A673 (cell line): ENCODE measurements at places on chromosomes 16 and 17. TPM values are rescaled to one million over a fixed set of nuclear protein-coding genes. Genes with fewer than 3 reads are reported as not detected.

DNA sequence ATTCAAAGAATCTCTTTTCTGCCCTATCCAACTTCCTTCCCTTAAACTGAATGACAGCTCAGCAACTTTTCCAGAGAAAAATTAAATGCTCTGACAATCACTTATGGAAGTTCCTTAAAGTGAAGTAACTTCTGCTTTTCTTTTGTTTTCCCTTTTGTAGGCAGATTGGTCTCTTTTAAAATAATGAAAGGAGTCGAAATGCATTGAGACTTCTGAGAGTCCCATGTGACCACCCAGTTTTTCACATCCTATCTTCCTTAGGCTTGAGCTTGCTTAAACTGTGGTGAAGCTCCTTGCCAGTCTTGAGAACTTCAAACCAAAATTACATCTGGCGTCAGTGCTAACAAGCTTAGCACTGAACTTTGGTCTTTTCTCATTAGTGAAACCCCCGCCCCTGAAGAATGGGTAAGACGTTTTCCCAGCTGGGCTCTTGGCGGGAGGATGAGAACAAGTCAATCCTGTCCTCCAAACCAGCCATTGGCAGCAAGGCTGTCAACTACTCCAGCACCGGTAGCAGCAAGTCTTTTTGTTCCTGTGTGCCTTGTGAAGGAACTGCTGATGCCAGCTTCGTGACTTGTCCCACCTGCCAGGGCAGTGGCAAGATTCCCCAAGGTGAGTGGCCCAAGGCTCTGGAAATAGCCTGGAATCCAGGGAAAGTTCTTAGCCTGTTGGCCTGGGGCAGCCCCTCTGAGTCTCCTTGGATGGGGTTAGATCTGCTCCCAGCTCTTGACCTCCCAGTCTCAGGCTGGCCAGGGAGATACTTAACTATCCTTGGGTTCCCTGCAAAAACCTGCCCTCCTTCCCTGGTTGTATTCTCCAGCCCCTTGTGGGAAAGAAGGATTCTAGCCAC, 1.2 kb downstream of the TMEM106A start:
- H3K27me3 ChIP-seq: no peaks in the 10 kb centered on the region
- peak overlapping the region; percentile 50 for H3K4me3 ChIP-seq
- H3K4me1 ChIP-seq: no peaks in the 10 kb centered on the region
- no peak for DNase-seq
- H3K36me3 ChIP-seq: no peaks in the 10 kb centered on the region

DNA sequence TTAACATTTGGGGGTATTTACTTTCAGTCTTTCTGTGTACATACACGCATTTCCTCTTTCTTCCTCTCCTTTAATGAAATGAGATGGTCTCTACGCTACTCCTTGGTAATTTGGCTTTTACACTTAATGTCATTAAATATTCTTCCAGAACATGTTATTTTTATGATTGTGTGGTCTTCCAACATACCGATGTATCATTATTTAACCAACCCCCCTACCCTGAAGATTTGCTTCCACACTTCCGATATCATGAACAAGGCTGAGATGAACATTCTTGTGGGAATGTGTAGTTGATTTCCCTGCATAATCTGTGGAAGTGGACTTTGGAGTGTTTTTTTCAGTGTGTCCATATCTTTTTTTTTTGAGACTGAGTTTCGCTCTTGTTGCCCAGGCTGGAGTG, 2.3 kb upstream of the PGS1 start:
- no peaks in the 10 kb centered on the region for H3K27me3 ChIP-seq
- peaks cover 23% of the 10 kb centered on the region for H3K4me1 ChIP-seq
- no peak overlapping the region for H3K27ac ChIP-seq
- H3K4me3 ChIP-seq: no peak overlapping the region
- DNase-seq: no peak

GRCh38 chr16:81237942-81238295, 570 bp upstream of the BCO1 start:
- H3K4me1 ChIP-seq: peaks cover 13% of the 10 kb centered on the region
- no peaks in the 10 kb centered on the region for H3K27me3 ChIP-seq
- peak overlapping the region; percentile 60 for H3K27ac ChIP-seq
- DNase-seq: no peak
- H3K36me3 ChIP-seq: no peaks in the 10 kb centered on the region

GRCh38 chr17:72034000-72034399, 86.8 kb upstream of the SOX9 start:
- H3K27ac ChIP-seq: no peak overlapping the region
- DNase-seq: no peak
- H3K36me3 ChIP-seq: no peaks in the 10 kb centered on the region
- no peak overlapping the region for H3K4me3 ChIP-seq

GRCh38 chr16:74107795-74108610, 188.6 kb upstream of the PSMD7 start:
- H3K36me3 ChIP-seq: no peaks in the 10 kb centered on the region
- H3K4me1 ChIP-seq: peaks cover 6% of the 10 kb centered on the region
- DNase-seq: peak; percentile 79
- H3K4me3 ChIP-seq: peak overlapping the region; percentile 21

GRCh38 chr17:79081571-79082276, 7.1 kb downstream of the ENGASE start:
- no peaks in the 10 kb centered on the region for H3K27me3 ChIP-seq
- H3K36me3 ChIP-seq: peaks cover 3% of the 10 kb centered on the region

DNA sequence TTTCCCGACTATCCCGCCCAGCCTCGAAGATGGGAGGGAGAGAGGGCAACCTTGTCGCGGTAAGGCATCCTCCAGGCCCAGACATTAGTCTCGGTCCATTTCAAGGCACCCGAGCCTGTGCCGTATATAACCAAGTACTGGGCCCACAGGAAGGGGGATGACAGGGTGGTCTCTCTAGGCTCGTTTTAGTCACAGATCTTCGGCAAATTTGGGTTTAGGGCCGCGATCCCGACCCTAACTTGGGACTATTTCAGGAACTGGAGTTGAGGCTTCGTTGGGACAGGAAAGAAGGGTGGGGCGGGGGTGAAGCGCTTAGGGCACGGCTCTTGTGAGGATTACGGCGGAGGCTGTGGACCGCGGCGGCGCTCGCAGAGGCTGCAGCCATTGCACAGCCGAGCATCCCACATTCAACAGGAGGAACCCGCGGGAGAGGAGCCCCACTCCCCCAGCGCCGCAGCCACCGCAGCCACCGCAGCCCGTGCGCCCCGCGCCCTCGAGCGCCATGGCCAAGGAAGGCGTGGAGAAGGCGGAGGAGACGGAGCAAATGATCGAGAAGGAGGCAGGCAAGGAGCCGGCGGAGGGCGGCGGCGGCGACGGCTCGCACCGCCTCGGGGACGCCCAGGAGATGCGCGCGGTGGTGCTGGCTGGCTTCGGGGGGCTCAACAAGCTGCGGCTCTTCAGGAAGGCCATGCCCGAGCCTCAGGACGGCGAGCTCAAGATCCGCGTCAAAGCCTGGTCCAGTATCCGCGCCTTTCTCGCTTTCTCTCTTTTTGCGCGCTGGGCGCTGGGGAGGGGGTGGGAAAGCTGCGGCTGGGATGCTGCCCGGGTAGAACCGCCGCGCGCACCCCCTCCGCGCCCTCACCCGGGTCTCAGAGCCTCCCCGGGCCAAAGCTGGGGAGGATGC, at the start of gene VAT1L:
Gene VAT1L (plus strand): TSS at position 384 of the 904 bp plus-strand sequence. CDS start 119 bp downstream, at position 503.
- H3K27ac ChIP-seq: no peak within 1 kb of the TSS
- peaks cover 59% of the 10 kb centered on the region for H3K27me3 ChIP-seq
- no peaks in the 10 kb centered on the region for H3K4me1 ChIP-seq
- H3K4me3 ChIP-seq: no peak within 1 kb of the TSS
- no peak for DNase-seq

- H3K36me3 ChIP-seq: no peaks in the 10 kb centered on the region
- peaks cover 27% of the 10 kb centered on the region for H3K4me1 ChIP-seq
- DNase-seq: peak; percentile 66
These were observed 223.4 kb upstream of the TNRC6C start for GRCh38 chr17:77735081-77735565.

DNA sequence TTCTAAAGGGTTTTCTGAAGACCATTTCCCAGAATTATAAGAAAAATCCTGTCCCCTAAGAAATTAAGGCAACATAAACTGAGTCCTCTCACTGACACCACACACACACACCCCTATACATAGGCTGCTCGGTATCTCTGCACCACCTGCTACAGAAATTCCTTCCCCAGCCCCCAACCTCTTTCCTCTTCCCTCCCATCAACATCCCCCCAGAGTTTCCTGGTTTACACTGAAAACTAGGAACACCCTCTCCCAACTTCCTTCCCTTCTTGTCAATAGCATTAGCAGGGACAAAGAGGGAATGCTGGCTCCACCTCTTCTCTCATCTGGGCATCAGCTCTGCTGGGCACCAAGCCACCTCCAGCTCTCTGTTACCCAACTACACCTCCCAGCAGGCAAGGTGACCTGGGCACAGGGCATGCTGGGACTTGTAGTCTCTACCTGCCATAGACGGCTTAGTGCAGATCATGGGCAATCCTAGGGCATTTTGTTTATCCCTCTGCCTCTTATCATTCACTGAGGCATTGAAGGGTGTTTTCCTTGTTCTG, 15.7 kb downstream of the CAVIN1 start:
- H3K27ac ChIP-seq: no peak overlapping the region
- H3K27me3 ChIP-seq: no peaks in the 10 kb centered on the region
- H3K4me1 ChIP-seq: peaks cover 17% of the 10 kb centered on the region
- DNase-seq: peak; percentile 73

DNA sequence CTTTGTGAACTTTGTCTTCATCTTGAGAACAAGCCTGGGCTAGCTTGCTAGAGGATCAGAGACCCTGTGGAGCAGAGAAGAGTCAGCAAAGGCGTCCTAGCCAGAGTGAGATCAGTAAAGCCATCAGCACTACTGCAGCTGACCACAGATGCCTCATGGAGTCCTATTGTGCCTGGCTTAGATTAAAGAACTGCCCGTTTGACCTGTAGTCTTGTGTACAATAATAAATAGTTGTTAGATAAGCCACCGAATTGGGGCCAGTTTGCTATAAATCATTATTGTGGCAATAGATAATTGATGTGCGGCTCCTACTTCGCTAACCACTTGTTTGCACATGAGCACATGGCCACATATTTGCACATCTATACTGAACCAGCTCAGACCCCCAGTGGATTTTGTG, 103.0 kb downstream of the CYLD start:
- no peak overlapping the region for H3K4me3 ChIP-seq
- no peak overlapping the region for H3K27ac ChIP-seq
- no peak for DNase-seq
- peaks cover 42% of the 10 kb centered on the region for H3K27me3 ChIP-seq

DNA sequence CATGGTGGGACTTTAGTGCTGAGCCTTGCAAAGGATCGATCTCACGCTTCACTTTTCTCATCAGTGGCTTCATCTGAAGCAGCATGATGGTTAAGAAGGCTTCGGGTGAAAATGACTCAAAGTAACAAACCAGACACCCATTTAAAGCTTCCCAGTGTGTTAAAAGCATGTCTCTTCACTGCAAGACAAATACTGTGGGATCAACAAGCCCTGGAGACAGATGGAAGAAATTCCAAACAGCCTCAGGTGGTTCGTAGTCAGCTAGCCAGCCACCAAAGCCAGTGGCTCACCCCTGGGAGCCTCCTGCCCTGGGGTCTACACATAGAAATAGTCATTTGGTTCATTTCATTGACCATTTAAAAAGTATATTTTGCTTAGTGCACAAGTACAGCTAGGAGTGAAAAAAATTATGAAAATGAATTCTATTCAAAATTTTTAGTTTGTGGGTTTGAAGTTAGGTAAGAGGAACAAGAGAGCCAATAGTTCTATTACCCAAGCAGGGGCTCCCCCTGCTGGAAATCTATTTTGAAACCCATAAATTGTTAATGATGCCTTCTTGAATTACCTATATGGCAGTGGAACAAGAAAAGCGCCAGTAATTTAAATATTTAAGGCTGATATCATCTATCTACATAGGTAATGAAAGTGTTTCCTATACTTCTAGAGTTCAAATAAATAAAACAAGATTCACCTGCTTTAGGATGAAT, 51.6 kb downstream of the PMP22 start:
- no peaks in the 10 kb centered on the region for H3K4me1 ChIP-seq
- H3K27me3 ChIP-seq: no peaks in the 10 kb centered on the region
- H3K4me3 ChIP-seq: no peak overlapping the region
- H3K27ac ChIP-seq: no peak overlapping the region
- no peaks in the 10 kb centered on the region for H3K36me3 ChIP-seq
- peak; percentile 24 for DNase-seq

GRCh38 chr16:11016993-11017392, 72.6 kb downstream of the CLEC16A start:
- no peaks in the 10 kb centered on the region for H3K36me3 ChIP-seq
- DNase-seq: peak; percentile 60
- no peak overlapping the region for H3K4me3 ChIP-seq
- H3K4me1 ChIP-seq: peaks cover 7% of the 10 kb centered on the region

DNA sequence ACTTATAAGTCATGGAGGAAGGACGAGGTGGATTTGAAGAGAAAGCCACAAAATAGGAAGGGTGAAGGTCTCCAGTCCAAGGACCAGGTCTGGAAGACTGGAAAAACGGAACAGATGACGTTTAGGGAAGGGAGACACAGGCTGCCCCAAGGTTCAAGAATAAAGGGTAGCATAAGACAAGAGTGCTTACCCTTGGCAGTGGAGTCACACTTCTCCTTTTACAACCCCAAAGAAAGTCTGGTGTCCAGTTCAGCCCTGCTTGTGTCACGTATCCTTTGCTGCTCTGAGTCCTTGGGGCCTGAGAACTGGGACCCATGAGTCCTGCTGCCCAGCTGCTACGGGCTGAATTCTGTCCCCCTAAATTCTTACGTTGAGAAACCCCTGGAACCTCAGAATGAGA, 13.0 kb upstream of the GGA2 start:
- H3K27me3 ChIP-seq: no peaks in the 10 kb centered on the region
- DNase-seq: no peak
- no peak overlapping the region for H3K4me3 ChIP-seq
- H3K36me3 ChIP-seq: peaks cover 50% of the 10 kb centered on the region

DNA sequence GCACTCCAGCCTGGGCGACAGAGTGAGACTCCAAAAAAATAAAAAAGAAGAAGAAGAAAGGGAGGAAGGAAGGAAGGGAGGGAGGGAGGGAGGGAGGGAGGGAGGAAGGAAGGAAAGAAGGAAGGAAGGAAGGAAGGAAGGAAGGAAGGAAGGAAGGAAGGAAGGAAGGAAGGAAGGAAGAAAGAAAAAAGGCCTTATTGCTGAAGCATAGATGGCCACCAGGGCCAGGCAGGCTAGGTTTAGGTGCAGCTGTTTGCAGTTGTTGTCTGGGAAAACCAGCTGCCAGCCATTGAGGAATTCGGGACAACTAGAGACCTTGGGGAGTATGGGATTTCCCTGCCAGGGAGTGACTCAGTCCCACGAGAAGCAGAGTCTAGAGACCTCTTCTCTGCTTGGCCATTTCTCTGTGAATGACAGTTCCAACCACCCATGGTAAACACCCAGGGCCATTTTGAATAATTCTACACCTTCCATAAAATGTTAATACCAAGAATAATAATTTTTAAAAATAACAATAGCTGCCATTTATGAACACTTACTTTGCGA, 31.0 kb downstream of the SCNN1B start:
- DNase-seq: peak; percentile 88
- H3K27me3 ChIP-seq: no peaks in the 10 kb centered on the region
- H3K4me3 ChIP-seq: no peak overlapping the region
- H3K27ac ChIP-seq: peak overlapping the region; percentile 76

CSH1 gene
- total RNA-seq: not detected in 2 replicates

TNFSF13 gene
- 0.69 and 0.74 TPM in 2 replicates for total RNA-seq

ZNF469 gene
- 0.09 and 0.11 TPM in 2 replicates for total RNA-seq

HOXB3 gene
- 40.7 and 46.1 TPM in 2 replicates for total RNA-seq

KRT28 gene
- not detected in 2 replicates for total RNA-seq

NME2 gene
- 776 and 780 TPM in 2 replicates for total RNA-seq
